ENCODE measurements at places on chromosomes 4 and X. TPM values are rescaled to one million over a fixed set of nuclear protein-coding genes. Genes with fewer than 3 reads are reported as not detected.

Gene CXCL10
- total RNA-seq, result not detected

Gene CABS1
- total RNA-seq, result not detected

- no peaks in the 10 kb centered on the region for H3K27me3 ChIP-seq
- H3K27ac ChIP-seq, result no peak overlapping the region
- peaks cover 17% of the 10 kb centered on the region for H3K4me1 ChIP-seq
These were observed 13.8 kb downstream of the GEMIN8 start for GRCh38 chrX:14015941-14016340.

Gene MAMLD1
- total RNA-seq, result 3.1 TPM

Gene CENPE
- total RNA-seq, result 10.8 TPM

Gene STEEP1
- total RNA-seq, result 24.8 TPM

DNA sequence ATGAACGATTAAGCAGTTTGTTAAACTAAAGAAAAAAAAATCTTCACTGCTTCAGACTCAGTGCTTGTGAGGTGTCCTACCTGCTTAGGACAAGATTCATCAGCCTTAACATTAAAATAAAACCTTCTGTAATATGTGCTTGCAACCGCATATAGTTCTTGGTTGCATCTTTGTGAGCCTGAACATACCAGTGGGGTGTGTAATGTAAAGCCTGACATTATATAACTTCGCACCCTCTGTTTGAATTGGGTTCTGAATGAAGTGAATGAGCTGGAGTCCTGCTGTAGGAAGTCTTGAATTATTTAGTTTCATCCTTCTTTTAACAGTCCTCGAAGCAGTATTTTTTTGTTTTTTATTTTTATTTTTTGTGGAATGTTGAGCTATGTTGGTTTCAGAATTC lies 3.1 kb downstream of the KDM6A start:
- H3K27ac ChIP-seq, result peak overlapping the region; percentile 45
- peak overlapping the region; percentile 97 for H3K4me3 ChIP-seq
- peaks cover 9% of the 10 kb centered on the region for H3K36me3 ChIP-seq
- H3K4me1 ChIP-seq, result peaks cover 5% of the 10 kb centered on the region
- H3K27me3 ChIP-seq, result 0 out of 2 replicates have a peak, but pooled peaks cover 2% of the 10 kb centered on the region

- no peak overlapping the region for H3K4me3 ChIP-seq
- peaks cover 28% of the 10 kb centered on the region for H3K4me1 ChIP-seq
- H3K36me3 ChIP-seq, result no peaks in the 10 kb centered on the region
- 0 out of 2 replicates have a peak, but pooled peaks cover 2% of the 10 kb centered on the region for H3K27me3 ChIP-seq
These were observed 49.8 kb upstream of the TNIP3 start for GRCh38 chr4:121213940-121214339.

GRCh38 chr4:1557221-1557597 lies 126.9 kb downstream of the FAM53A start:
- peaks cover 26% of the 10 kb centered on the region for H3K27me3 ChIP-seq
- no peak for DNase-seq

- H3K36me3 ChIP-seq, result peaks cover 14% of the 10 kb centered on the region
- H3K4me3 ChIP-seq, result peak overlapping the region; percentile 64
- H3K4me1 ChIP-seq, result peaks cover 84% of the 10 kb centered on the region
- peak; percentile 73 for DNase-seq
These were observed 166.4 kb downstream of the NSUN7 start for GRCh38 chr4:40916218-40916555.

DNA sequence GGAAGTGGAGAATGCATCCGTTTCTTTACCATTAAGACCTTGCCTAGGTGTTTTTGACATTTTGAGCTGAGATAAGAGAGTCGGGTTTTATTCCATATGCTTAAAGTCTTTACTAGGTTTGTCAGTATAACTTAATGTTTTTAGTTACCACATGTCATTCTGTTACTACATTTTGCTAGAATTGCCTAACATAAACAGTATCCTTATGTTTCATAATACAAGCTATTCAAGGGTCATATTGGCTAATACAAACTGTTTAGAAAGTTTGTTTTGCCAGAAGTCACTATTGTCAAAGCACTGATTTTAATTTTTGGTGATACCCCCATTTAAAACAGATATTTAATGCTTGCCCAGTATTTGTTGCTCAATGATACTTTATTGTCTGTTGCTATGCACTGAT lies 427.7 kb upstream of the MAGEB2 start:
- no peaks in the 10 kb centered on the region for H3K36me3 ChIP-seq
- H3K27ac ChIP-seq, result no peak overlapping the region
- H3K4me1 ChIP-seq, result peaks cover 19% of the 10 kb centered on the region
- no peak for DNase-seq
- H3K4me3 ChIP-seq, result no peak overlapping the region

DNA sequence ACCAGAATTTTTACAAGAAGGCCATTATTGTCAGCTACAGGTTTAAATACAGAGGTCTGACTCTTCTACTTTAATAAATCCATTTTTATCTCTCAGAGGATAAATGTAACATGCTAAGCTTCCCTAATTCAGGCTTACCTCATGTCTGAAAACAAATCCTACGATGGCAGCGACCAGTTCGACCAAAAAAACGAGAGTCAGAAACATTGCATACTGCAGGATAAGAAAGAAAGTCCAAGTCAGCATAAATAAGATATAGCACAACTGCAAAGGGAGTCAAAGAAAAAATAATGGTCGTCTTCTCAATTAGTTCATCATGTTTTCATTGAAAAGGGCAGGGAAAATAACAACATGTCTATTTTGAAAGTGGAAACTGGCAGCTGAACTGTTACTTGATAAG lies 1.6 kb downstream of the TSPAN6 start:
- H3K27me3 ChIP-seq, result no peaks in the 10 kb centered on the region
- H3K4me1 ChIP-seq, result peaks cover 17% of the 10 kb centered on the region
- H3K4me3 ChIP-seq, result no peak overlapping the region

Gene ALG13
- 21.7 TPM for total RNA-seq

DNA sequence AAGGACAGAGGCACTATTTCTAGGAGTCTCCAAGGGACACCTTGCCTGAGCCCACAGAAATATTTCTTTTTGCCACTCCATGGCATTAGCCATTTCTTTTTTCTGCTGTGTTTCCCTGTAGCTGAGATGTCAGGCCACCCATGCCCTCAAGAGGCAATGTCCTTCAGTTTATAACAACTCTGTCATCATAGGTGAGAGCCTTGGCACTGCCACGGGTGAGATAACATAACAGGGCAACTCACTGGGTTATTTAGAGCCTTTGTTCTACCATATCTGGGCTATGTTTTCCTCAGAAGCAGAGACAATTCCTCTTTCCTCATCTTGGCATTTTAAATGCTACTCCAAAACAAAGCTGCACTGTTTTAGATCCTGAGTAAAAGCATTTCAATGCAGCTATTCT lies 99.9 kb upstream of the MAOA start:
- no peaks in the 10 kb centered on the region for H3K27me3 ChIP-seq
- no peaks in the 10 kb centered on the region for H3K36me3 ChIP-seq
- no peak overlapping the region for H3K27ac ChIP-seq
- H3K4me1 ChIP-seq, result no peaks in the 10 kb centered on the region
- no peak for DNase-seq

GRCh38 chr4:31097999-31098398 lies 377.8 kb downstream of the PCDH7 start:
- DNase-seq, result no peak
- H3K27ac ChIP-seq, result no peak overlapping the region
- no peak overlapping the region for H3K4me3 ChIP-seq
- H3K4me1 ChIP-seq, result no peaks in the 10 kb centered on the region
- H3K27me3 ChIP-seq, result no peaks in the 10 kb centered on the region

DNA sequence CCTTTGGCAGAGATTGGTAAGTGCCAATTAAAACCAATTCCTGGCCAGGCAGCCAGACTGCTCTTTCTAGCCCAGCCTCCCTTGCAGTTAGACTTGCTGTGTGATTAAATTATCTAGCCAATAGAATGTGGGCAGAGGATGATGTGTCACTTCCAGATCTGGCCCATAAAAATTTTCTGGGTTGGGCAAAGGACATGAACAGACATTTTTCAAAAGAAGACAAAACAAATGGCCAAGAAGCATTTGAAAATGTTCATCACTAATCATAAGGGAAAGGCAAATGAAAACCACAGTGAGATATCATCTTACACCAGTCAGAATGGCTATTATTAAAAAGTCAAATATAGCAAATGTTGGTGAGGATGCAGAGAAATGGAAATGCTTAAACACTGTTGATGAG lies 71.4 kb upstream of the STIM2 start:
- H3K36me3 ChIP-seq, result peaks cover 9% of the 10 kb centered on the region
- no peak overlapping the region for H3K4me3 ChIP-seq
- peaks cover 25% of the 10 kb centered on the region for H3K4me1 ChIP-seq
- H3K27me3 ChIP-seq, result peaks cover 6% of the 10 kb centered on the region
- no peak overlapping the region for H3K27ac ChIP-seq
- peak; percentile 42 for DNase-seq

- peaks cover 1% of the 10 kb centered on the region for H3K27me3 ChIP-seq
- H3K4me1 ChIP-seq, result no peaks in the 10 kb centered on the region
- no peak overlapping the region for H3K27ac ChIP-seq
These were observed 513.5 kb upstream of the NR3C2 start for GRCh38 chr4:148955564-148956297.

- H3K27ac ChIP-seq, result no peak overlapping the region
- no peaks in the 10 kb centered on the region for H3K4me1 ChIP-seq
These were observed 506.4 kb upstream of the PABPC4L start for GRCh38 chr4:134708026-134708425.

GRCh38 chrX:13287816-13288215 lies 32.0 kb downstream of the ATXN3L start:
- H3K27ac ChIP-seq, result peak overlapping the region; percentile 74
- no peaks in the 10 kb centered on the region for H3K27me3 ChIP-seq
- H3K4me3 ChIP-seq, result peak overlapping the region; percentile 57
- H3K4me1 ChIP-seq, result peaks cover 59% of the 10 kb centered on the region
- H3K36me3 ChIP-seq, result peaks cover 5% of the 10 kb centered on the region
- peak; percentile 25 for DNase-seq

Gene ATRX
- 62.5 TPM for total RNA-seq

GRCh38 chr4:168516841-168517240 lies 20.0 kb downstream of the PALLD start:
- no peak for DNase-seq
- H3K27me3 ChIP-seq, result peaks cover 6% of the 10 kb centered on the region
- H3K4me1 ChIP-seq, result peaks cover 32% of the 10 kb centered on the region
- no peaks in the 10 kb centered on the region for H3K36me3 ChIP-seq
- no peak overlapping the region for H3K27ac ChIP-seq

DNA sequence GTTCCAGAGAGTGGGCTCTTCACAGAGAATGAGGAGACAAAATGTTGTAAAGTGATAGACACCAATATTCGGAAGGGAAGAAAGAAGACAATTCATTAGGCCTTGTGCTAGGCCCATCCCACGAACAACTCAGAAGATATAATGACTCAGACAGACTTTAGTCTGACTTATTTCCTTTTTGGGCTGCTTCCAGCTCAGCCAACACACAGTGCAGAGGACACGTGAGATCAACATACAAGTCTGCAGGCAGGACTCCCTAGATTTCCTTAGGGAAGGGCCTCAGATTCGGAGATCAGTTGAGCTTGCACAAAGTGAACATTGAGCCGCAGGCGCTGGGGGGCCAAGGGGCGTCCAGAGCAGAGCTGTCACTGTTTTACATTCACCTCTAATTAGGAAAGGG lies 290.7 kb upstream of the TENM3 start:
- H3K27me3 ChIP-seq, result no peaks in the 10 kb centered on the region
- DNase-seq, result peak; percentile 88

Gene LRIT3
- not detected for total RNA-seq

Gene TCEAL2
- total RNA-seq, result not detected

- peaks cover 14% of the 10 kb centered on the region for H3K4me1 ChIP-seq
- H3K27me3 ChIP-seq, result peaks cover 4% of the 10 kb centered on the region
- no peak for DNase-seq
- peak overlapping the region; percentile 95 for H3K27ac ChIP-seq
- peaks cover 5% of the 10 kb centered on the region for H3K36me3 ChIP-seq
- peak overlapping the region; percentile 94 for H3K4me3 ChIP-seq
These were observed 86.2 kb upstream of the HPRT1 start for GRCh38 chrX:134373736-134374135.

Gene MAGEB1
- not detected for total RNA-seq

Gene SH3BGRL
- 85.8 TPM for total RNA-seq

GRCh38 chr4:73608689-73609594 lies 11.3 kb downstream of the RASSF6 start:
- peak; percentile 21 for DNase-seq
- peaks cover 17% of the 10 kb centered on the region for H3K4me1 ChIP-seq
- H3K27me3 ChIP-seq, result peaks cover 32% of the 10 kb centered on the region
- no peak overlapping the region for H3K27ac ChIP-seq
- no peaks in the 10 kb centered on the region for H3K36me3 ChIP-seq

- peak overlapping the region; percentile 91 for H3K27ac ChIP-seq
- peak overlapping the region; percentile 63 for H3K4me3 ChIP-seq
- peaks cover 73% of the 10 kb centered on the region for H3K4me1 ChIP-seq
- H3K27me3 ChIP-seq, result peaks cover 4% of the 10 kb centered on the region
- no peak for DNase-seq
- H3K36me3 ChIP-seq, result peaks cover 50% of the 10 kb centered on the region
These were observed 177.2 kb downstream of the TSPAN5 start for GRCh38 chr4:98481167-98481566.

Gene XAGE1A
- total RNA-seq, result not detected

DNA sequence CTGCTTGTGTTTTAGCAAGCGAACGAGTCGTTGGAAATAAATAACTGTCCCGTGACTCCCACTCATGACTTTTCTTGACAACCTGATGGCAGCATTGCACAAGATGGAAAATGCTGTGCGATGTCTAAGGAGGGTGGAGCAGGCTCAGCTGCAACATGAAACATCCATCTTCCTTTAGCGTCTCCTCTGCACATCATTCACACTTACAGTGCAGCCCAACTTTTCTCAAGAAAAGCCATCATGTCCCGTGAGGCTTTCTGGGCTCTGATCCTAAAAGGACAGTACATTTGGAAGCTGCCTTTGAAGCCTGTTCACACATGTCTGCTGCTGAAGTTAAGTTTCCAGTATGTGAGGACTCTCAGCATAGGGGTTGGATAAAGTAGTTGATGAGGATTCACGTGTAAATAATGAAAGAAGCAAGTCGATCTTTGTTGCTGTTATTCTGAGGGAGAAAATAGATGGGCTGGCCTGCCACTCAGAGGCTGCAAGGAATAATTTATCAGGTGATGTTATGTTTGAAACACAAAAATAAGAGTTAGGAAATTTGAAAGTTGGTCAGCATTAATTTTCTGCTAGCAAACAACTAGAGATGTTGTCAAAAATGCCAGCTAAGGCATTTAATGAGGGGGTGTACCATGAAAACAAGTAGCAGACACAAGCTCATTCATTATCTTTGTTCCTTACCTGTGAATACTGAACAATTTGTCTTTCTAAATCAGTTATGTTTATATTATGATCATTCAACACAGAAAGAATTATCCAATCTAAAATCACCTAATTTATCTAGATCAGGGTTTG lies 328.7 kb upstream of the ZFP42 start:
- H3K4me3 ChIP-seq, result peak overlapping the region; percentile 11
- peaks cover 8% of the 10 kb centered on the region for H3K36me3 ChIP-seq
- H3K27me3 ChIP-seq, result no peaks in the 10 kb centered on the region
- DNase-seq, result no peak
- H3K27ac ChIP-seq, result no peak overlapping the region
- H3K4me1 ChIP-seq, result peaks cover 41% of the 10 kb centered on the region

DNA sequence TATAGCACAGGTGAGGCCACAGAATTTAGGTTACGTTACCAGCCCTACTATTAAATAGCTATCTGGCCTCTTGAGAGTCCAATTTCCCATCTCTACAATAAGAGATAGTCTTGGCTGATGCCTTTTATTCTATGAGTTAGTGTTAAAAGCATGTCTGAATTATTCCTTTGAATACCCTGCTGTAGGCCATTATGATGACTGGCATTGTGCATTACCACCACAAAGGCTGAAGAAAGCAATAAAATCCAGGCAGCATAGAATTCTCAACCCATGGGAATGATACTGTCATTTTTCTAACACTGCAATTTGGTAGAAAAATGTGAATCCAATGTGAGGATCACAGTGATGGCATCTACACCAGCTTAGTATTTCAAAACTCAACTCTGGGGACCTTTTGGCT lies 51.4 kb downstream of the OTC start:
- H3K4me1 ChIP-seq, result no peaks in the 10 kb centered on the region
- DNase-seq, result no peak
- peaks cover 2% of the 10 kb centered on the region for H3K27me3 ChIP-seq
- H3K4me3 ChIP-seq, result no peak overlapping the region

Data from HFFc6 (cell line).